Natural killer cell (primary cell): ENCODE measurements at places on chromosomes 3 and 15. TPM values are rescaled to one million over a fixed set of nuclear protein-coding genes. Genes with fewer than 3 reads are reported as not detected.

Gene ZNF385D
- 0.25 TPM for total RNA-seq

Gene CCR8
- not detected for total RNA-seq

Gene USP8
- total RNA-seq = 81.0 TPM

Gene HHLA2
- not detected for total RNA-seq

Gene MKRN2OS
- not detected for total RNA-seq

Gene MORC1
- not detected for total RNA-seq

Gene TEX55
- total RNA-seq = not detected

Gene SIDT1
- 101 TPM for total RNA-seq
